ENCODE measurements at places on chromosomes 13 and 19.

- H3K4me3 ChIP-seq = no peak overlapping the region
- peaks cover 4% of the 10 kb centered on the region for H3K4me1 ChIP-seq
- no peak for DNase-seq
- peaks cover 15% of the 10 kb centered on the region for H3K27me3 ChIP-seq
- no peaks in the 10 kb centered on the region for H3K36me3 ChIP-seq
- no peak overlapping the region for H3K27ac ChIP-seq
Measured at GRCh38 chr19:46503848-46504453, 8.3 kb upstream of the PNMA8B start.

DNA sequence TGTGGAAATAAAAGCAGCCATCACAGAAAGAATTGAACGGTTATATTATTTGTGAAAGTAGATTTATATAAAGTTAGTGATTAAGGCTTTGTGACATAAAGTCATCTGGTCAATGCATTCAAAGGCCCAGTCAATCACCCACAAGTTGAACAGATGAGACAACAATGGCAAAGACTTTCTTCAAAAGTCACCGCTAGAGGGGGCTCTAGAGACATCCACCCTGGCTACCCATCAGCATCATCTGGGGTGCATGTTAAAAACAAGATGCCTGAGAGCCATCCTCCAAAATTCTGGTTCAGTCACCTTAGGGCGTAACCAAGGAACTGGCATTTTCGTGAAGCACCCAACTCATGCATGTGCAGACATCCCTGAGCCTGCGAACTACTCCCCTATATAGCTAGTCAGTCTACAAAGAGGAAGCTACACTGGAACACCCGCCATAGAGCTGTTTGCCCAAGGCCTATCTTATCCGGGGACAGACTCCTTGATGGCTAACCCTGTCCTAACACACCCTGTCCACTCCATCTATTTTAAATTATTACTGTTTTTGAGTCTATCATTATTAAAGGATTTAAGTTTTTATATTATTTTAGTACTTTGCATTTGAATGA is 970.5 kb downstream of the UQCRFS1 start:
- DNase-seq = no peak
- no peak overlapping the region for H3K4me3 ChIP-seq
- no peaks in the 10 kb centered on the region for H3K36me3 ChIP-seq
- H3K27ac ChIP-seq = no peak overlapping the region

- no peaks in the 10 kb centered on the region for H3K27me3 ChIP-seq
- no peak overlapping the region for H3K27ac ChIP-seq
- H3K36me3 ChIP-seq = peaks cover 2% of the 10 kb centered on the region
- no peak for DNase-seq
- H3K4me1 ChIP-seq = peaks cover 5% of the 10 kb centered on the region
Measured at GRCh38 chr13:26571518-26571917, 14.0 kb downstream of the WASF3 start.

GRCh38 chr13:59842507-59842906 is 321.2 kb downstream of the DIAPH3 start:
- no peaks in the 10 kb centered on the region for H3K27me3 ChIP-seq
- H3K27ac ChIP-seq = no peak overlapping the region
- H3K36me3 ChIP-seq = no peaks in the 10 kb centered on the region
- no peak overlapping the region for H3K4me3 ChIP-seq
- DNase-seq = no peak

GRCh38 chr19:16168465-16169081 is 4.8 kb downstream of the CIB3 start:
- no peaks in the 10 kb centered on the region for H3K27me3 ChIP-seq
- no peak overlapping the region for H3K4me3 ChIP-seq
- DNase-seq = no peak
- H3K4me1 ChIP-seq = peaks cover 17% of the 10 kb centered on the region
- H3K36me3 ChIP-seq = no peaks in the 10 kb centered on the region

DNA sequence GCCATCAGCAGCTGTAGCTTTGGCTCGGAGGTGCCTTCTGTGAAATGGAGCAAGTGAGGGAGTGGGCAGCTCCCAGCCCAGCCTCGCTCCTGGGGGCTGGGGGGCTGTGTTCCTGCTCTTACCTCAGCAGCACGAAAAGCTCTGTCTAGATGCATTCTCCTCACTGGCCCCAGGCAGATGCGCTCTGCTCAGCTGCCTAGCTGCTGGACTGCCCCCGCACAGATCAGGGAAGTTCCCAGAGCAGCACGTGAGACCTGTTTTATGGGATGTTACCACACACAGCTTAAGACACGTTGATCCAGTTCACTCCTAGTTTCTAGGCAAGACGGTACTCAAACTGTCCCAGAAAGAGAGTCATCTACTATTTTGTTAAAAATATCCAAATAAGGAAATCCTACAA is 13.6 kb downstream of the LCP1 start:
- H3K27ac ChIP-seq = no peak overlapping the region
- no peak overlapping the region for H3K4me3 ChIP-seq
- H3K27me3 ChIP-seq = peaks cover 5% of the 10 kb centered on the region
- peaks cover 8% of the 10 kb centered on the region for H3K4me1 ChIP-seq
- H3K36me3 ChIP-seq = no peaks in the 10 kb centered on the region

DNA sequence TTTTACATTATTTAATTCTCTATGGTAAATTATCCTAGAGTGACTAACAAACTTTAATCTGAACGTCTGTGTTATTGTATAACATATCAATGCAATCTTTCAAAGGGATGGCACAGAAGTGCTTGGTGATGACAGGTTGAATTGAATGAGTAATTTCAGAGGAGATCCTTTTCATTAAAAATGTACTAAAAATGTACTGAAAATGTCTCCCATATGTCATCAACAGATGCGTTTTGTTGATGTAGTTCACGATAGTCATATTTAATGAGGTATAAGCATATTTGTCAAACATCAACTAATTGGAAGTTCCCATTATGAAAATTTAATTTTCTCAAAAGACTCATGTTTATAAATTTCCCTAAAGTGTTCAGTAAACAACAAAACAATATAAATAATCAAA is 1434.7 kb upstream of the PCDH20 start:
- no peaks in the 10 kb centered on the region for H3K36me3 ChIP-seq
- DNase-seq = no peak
- no peaks in the 10 kb centered on the region for H3K27me3 ChIP-seq

DNA sequence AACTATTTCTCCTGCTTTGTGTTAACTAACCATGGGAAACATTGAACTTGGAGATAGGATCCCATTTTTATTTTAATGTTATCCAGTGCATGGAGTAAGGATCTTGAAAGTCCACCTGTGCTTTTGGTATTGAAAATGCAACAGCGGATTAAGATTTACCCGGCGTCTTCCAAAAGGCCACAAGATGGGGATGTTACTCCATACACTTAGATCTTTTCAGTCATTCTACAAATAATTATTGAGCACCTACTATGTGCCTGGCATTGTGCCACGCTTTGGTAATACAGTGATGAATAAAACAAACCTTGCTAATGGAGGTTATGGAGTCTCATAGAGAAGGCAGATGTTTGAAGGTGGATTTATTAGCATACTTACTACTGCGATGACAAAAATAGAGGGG is 56.9 kb downstream of the RFC3 start:
- no peaks in the 10 kb centered on the region for H3K36me3 ChIP-seq
- no peak for DNase-seq
- H3K27ac ChIP-seq = no peak overlapping the region
- no peaks in the 10 kb centered on the region for H3K27me3 ChIP-seq
- H3K4me3 ChIP-seq = no peak overlapping the region

- H3K36me3 ChIP-seq = no peaks in the 10 kb centered on the region
- no peaks in the 10 kb centered on the region for H3K4me1 ChIP-seq
- no peak overlapping the region for H3K4me3 ChIP-seq
- H3K27me3 ChIP-seq = no peaks in the 10 kb centered on the region
- no peak overlapping the region for H3K27ac ChIP-seq
Measured at GRCh38 chr13:78758549-78758948, 99.6 kb upstream of the OBI1 start.

DNA sequence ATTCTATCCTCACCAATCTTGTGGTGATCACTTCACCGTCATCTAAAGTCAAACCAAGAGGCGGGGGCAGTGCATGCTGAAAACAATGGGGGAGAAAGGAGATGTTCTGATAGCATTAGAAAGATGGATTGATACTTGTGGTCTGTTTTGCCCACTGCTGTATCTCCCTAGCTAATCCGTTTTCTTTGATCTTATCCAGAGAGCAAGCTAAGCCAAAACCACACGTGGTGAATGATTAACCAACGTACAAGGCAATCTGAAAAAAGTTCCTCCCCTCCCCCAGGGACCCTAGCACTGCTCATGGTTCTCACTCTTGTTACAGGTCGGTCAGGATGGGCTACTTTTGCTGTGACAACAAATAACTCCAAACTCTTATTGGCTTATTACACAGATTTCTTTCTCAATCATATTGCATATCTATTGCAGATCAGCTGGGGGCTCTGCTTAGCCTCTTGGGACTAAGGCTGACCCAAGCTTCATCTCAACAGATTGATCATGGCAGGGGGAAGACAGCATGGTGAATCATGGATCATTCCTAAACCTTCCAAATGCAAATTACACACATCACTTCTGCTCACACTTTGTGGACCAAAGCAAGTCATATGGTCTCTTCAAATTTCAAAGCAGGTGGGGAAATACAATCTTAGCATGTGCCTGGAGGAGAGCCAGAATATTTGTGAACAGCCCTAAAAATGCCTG is 11.9 kb upstream of the C13orf42 start:
- H3K4me1 ChIP-seq = no peaks in the 10 kb centered on the region
- H3K4me3 ChIP-seq = no peak overlapping the region
- H3K36me3 ChIP-seq = no peaks in the 10 kb centered on the region
- no peak for DNase-seq

GRCh38 chr13:51782026-51782710 is 21.8 kb downstream of the DHRS12 start:
- H3K36me3 ChIP-seq = no peaks in the 10 kb centered on the region
- no peak overlapping the region for H3K27ac ChIP-seq
- no peaks in the 10 kb centered on the region for H3K27me3 ChIP-seq
- no peak overlapping the region for H3K4me3 ChIP-seq

DNA sequence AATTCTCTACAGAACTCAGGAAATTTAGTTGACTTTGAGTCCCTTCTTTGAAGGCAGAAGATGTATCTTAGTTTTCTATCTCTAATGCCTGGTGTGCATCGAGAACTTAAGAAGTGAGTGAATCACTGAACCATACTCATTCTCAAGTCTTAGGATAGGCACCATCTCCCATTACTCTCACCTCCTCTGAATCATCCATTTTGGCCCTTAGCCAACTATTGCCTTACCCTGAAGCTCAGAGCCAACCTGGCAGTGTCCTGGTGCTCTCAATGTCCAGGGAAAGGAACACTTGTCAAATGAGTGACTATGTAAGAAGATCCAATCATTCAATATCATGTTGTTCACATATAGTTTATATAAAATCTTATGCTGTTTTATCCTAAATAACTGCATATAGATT is 146.6 kb downstream of the RGCC start:
- H3K4me1 ChIP-seq = peaks cover 7% of the 10 kb centered on the region
- DNase-seq = no peak
- no peaks in the 10 kb centered on the region for H3K27me3 ChIP-seq
- H3K27ac ChIP-seq = no peak overlapping the region
- H3K36me3 ChIP-seq = peaks cover 26% of the 10 kb centered on the region

DNA sequence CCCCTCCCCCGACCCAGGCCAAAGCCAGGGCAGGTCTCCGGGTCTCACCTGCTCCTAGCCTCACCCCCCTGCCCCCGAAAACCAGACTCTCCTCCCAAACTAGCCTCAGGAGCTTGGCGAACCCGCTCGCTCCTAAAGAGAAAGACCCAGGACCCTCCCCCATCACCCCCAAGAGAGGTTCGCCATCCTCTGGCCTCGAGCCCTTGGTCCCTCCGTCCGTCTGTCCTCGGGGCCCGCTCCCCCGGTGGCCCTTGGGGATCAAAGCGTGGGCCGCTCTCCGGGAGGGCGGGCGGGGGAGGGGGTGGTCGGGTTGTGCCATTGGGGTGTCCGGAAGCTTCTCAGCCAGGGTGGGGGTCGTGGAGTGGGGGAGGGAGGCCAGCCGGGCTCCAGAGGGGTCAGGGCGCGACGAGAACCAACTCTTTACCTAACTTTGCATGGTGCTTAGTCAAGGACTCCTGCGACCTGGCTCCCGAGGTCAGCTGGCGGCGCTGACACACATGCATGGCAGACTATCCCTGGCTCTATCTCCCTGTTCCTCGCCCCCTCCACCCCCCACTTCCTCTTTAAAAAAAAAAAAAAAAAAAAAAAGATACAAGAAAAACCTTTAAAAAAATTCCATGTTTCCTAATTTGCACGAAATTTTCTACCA is 15.6 kb downstream of the SMIM24 start:
- H3K36me3 ChIP-seq = peaks cover 8% of the 10 kb centered on the region
- no peak overlapping the region for H3K27ac ChIP-seq
- no peak for DNase-seq
- no peak overlapping the region for H3K4me3 ChIP-seq
- H3K4me1 ChIP-seq = peaks cover 19% of the 10 kb centered on the region
- H3K27me3 ChIP-seq = no peaks in the 10 kb centered on the region

GRCh38 chr19:49327878-49328544 is 3.0 kb upstream of the SLC6A16 start:
- no peaks in the 10 kb centered on the region for H3K4me1 ChIP-seq
- no peak overlapping the region for H3K27ac ChIP-seq
- peak; percentile 10 for DNase-seq
- no peak overlapping the region for H3K4me3 ChIP-seq

GRCh38 chr19:24099829-24100228 is 12.8 kb downstream of the ZNF254 start:
- no peak overlapping the region for H3K4me3 ChIP-seq
- peaks cover 46% of the 10 kb centered on the region for H3K36me3 ChIP-seq
- no peaks in the 10 kb centered on the region for H3K27me3 ChIP-seq
- H3K4me1 ChIP-seq = peaks cover 29% of the 10 kb centered on the region

DNA sequence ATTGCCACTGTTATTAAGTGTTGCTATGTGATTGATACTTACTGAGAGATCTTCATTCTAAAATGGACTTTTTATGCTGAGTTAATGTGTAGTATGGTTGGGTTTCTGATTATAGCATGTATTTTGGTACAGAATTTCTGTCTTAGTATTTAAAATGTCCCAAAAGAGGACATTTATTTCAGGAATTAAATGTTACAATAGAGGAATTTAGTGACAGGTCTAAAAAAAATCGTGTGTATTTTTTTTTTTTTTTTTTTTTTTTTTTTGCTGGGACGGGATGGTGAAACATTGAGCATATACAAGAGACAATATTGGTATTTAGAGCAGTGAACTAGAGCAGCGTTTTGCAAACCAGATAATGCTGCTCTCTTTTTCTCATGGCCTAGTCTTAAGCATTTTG is 27.9 kb downstream of the URI1 start:
- DNase-seq = no peak
- no peaks in the 10 kb centered on the region for H3K27me3 ChIP-seq
- H3K4me1 ChIP-seq = peaks cover 39% of the 10 kb centered on the region
- no peak overlapping the region for H3K4me3 ChIP-seq

Measured in osteocyte (in vitro differentiated cells).